ENCODE measurements at places on chromosomes 1 and 21.

DNA sequence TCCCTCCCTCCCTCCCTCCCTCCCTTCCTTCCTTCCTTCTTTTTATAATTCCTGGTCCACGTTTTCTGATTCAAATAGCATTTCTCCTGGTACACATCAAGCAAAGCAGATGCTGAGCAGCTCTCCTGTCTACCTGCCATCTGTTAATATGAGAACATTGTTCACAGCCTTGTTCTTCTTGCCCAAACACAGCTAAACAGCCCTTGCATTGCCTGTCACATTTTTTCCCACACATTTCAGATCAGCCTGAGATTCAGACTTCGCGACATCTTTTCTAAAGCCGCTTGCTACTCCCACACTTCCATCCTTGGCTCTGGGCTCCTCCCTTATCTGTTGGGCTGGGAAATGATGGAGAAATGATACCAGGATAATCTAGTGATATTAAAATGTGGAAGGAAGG, 200.5 kb downstream of the PCP4 start:
- no peak for DNase-seq

GRCh38 chr1:91057784-91058183, 35.9 kb upstream of the ZNF644 start:
- DNase-seq: no peak

DNA sequence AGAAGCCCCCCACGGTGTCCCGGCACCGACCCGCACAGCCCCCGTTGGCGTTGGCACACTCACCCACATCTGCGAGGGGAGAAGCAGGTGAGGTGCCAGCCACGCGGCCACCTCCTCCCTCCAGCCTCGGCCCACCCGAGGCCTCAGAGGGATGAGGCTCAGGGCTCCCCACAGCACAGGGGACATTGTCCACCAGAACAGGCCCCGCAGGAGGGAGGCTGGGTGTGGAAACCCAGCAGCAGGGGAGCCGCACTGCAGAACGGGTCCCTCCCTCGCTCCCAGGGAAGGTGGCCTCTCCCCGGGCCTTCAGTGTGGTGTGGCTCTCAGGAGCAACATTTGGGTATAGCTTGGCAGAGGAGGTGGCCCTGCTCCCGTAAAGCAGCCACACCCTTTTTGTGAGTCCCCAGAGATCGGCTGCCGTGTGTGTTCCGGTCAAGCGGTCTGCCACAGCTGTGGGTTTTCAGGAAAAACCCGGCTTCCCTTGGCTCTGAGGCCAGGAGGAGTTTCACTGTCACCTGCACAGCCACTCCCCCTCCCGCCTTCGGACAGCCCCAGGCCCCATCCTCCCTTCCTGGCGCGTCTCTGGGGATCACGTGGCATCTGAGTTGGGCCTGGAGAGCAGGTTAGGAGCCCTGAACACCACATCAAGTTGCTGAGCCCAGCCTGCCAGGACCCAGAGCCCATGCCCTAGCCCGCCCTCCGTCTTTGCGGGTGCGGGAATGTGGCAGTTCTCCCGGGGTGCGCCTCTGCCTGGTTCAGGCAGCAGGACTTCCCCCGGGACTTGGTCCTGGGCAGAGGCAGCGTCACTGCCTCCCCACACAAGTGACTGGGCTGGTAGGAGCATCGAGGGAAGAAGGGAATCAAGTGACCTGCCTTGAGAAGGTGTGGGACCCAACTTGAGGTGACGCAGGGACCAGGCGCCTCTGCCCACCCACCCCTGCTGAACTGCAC, 64.0 kb downstream of the MEGF6 start:
- no peak for DNase-seq

GRCh38 chr1:180280617-180281016, 50.6 kb downstream of the LHX4 start:
- DNase-seq: no peak

DNA sequence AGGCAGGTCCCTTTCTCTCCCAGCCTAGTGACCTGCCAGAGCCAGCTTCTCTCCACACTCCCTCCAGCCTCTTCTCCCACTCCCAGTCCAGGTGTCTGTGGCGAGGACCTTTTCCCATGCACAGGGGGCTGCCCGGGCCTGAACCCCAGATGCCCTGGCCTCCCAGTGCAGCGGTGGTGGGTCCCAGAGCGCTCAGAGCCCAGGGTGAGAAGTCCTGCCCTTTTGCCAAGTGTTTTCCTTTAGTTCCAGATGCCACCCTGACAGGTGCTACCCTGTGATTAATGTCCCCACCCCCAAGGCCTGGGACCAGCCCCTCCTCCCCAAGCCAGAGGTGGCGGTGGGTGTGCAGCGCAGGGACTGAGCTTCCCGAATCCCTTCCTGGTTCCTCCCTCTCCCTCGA, 90.4 kb downstream of the PAX7 start:
- no peak for DNase-seq

DNA sequence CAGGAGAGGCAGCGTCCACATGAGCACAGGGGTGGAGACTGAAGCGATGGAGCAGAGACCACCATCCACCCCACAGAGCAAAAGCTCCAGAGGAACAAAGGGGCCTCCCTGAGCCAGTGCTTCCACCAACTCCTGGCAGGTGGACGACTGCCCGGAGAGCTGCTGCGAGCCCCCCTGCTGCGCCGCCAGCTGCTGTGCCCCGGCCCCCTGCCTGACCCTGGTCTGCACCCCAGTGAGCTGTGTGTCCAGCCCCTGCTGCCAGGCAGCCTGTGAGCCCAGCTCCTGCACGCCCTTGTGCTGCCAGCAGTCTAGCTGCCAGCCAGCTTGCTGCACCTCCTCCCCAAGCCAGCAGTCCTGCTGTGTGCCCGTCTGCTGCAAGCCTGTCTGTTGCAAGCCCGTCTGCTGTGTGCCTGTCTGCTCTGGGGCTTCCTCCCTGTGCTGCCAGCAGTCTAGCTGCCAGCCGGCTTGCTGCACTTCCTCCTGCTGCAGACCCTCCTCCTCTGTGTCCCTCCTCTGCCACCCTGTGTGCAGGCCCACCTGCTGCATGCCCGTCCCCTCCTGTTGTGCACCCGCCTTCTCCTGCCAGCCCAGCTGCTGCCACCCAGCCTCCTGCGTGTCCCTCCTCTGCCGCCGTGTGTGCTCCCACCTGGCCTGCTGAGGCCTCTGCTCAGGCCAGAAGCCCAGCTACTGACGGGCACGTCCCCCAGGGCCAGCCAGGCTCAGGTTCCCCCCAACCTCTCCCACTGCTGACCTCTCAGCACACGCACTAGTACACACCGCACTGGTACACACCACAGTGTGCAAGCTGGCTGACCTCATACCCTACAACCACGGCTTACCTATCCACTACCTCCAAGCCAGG, 5.4 kb downstream of the KRTAP10-12 start:
- DNase-seq: no peak

GRCh38 chr1:225870911-225871310, 11.3 kb downstream of the TMEM63A start:
- no peak for DNase-seq

DNA sequence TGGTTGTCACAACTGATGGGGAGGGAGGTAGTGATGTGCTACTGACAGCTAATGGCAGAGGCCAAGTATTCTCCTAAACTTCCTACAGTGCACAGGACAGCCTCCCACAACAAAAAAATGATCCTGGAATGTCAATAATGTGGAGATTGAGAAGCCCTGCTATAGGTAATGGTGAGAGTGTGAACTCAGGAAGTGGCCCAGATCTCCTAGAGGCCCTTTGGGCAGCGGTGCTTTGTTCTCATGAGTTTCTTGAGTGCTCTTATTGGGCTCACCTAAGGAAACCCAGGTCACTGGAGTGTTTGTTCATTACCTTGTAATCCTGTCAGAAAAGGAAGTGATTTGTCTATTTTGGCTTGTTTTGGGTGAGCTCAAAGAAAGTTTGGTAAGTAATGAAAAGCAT, 5.9 kb downstream of the OTUD3 start:
- DNase-seq: no peak

GRCh38 chr1:224727351-224728289, 111.5 kb downstream of the CNIH3 start:
- DNase-seq: no peak

- DNase-seq: no peak
Measured at GRCh38 chr1:227884370-227885134, 63.2 kb downstream of the WNT9A start.

Data from iPS DF 6.9 (cell line).